Prostate gland (tissue), 2 donors: ENCODE measurements at places on chromosomes 5 and 9. TPM values are rescaled to one million over a fixed set of nuclear protein-coding genes. Genes with fewer than 3 reads are reported as not detected.

IL4 gene
- not detected for total RNA-seq

ZNF366 gene
- total RNA-seq, result 3.2 TPM

PHF24 gene
- total RNA-seq, result 111 TPM

PCDHA9 gene
- 0.51 TPM for total RNA-seq

REEP2 gene
- total RNA-seq, result 21.2 TPM

SPATA31C1 gene
- 0.97 TPM for total RNA-seq

GRCh38 chr5:170785416-170785815 is 1.9 kb downstream of the GABRP start:
- no peak for DNase-seq

- DNase-seq, result peak; percentile 3
Observed at GRCh38 chr5:396531-396961, 46.4 kb upstream of the EXOC3 start.

GRCh38 chr5:6875376-6875775 is 162.1 kb downstream of the TENT4A start:
- DNase-seq, result no peak

GRCh38 chr5:1067141-1068121 is 44.4 kb downstream of the SLC12A7 start:
- DNase-seq, result no peak

GRCh38 chr9:129840034-129840433 is 4.8 kb downstream of the USP20 start:
- DNase-seq, result no peak

DNA sequence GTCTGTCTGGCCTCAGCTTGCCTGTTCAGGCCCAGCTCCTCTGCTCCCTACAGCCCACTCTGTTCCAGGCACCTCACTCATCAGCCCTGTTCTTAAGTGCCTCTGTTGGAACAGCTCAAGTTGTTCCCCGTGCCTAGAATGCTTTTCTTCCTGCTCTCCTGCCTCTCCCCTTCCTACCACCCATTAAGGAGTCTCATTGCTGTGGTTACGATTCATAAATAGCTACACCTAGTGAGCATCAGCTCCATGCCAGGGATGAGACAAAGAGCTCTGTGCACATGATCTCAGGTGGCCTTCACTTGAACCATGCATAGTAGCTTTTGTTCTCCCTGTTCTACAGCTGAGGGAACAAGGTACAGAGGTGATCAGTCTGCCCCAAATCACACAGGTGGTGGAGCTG is 54.3 kb downstream of the PSD2 start:
- no peak for DNase-seq

GRCh38 chr5:669111-669841 is 23.9 kb downstream of the TPPP start:
- no peak for DNase-seq

- DNase-seq, result no peak
Observed at GRCh38 chr9:34035656-34036055, 13.0 kb downstream of the UBAP2 start.

DNA sequence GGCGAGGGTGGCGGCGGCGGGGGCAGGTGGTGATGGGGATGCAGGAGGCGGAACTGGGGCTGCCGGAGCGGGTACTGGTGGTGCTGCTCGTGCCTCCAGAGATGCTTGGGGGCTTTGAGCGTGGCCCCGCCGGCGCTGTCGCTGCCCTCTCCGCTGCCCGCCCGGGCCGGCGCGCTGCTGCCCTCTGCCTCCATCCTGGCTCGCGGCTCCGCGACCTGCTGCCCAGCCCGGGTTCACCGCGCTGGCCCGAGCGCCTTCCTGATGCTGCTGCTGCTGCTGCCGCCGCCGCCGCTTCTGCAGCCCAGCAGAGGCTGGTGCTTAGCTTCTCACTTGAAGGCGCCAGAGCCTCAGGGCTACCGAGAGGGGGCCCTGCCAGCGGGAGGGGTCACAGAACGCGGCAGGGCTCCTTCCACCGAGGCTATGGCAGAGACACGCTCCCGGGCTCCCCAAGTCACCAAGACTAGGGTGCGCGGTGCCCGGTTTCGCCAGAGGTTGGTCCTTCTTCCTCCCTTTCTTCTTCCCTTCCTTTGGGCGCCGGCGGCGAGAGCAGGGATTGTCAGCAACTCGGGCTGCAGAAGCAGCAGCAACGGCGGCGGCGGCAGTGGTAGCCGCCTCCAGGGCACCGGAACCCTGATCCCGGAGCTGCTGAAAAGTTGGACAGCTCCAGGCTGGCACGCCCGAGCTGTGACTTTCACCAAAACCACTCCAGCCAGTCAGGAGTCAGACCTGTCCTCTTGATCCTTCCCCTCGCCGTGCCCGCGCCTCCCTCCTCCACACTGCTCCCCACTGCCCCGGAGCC is at the start of gene PDE4D:
Gene PDE4D, minus strand, starts transcription at position 298 of the 799 bp plus-strand sequence.
- peak; percentile 54 for DNase-seq

DNA sequence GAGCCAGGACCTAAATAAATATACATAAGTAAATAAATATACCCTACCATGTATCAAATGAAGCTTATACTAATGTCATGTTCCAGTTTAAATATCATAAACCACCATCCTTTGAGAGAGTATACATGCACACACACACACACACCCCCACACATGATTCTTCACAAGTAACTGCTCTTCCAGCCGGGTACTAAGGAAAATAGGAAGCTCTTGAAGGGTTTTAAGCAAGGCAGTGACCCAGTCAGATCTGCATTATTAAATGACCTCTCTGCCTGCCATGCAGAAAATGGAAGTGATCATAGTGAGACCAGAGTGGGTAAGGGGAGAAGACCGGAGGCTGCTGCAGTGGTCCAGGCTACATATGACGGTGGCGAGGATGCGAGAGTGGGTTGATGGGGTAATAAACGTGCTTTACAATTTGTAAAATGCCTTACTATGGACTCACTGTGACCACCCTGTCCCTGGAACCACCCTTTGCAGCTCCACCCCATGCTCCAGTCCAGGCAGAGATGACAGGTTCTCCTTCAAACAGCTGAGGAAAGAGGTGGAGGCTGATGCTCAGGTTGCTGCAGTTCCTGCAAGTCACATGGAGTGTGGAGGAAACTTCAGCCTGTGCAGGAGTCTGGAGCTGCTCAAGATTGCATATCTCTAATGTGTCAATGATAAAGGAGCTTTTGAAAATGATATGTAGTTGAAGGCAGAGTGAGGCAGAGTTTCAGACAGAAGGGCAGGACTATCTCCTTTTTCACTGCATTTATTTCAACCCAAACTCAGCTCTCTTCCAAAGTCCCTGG is 38.8 kb upstream of the NDFIP1 start:
- DNase-seq, result no peak

DNA sequence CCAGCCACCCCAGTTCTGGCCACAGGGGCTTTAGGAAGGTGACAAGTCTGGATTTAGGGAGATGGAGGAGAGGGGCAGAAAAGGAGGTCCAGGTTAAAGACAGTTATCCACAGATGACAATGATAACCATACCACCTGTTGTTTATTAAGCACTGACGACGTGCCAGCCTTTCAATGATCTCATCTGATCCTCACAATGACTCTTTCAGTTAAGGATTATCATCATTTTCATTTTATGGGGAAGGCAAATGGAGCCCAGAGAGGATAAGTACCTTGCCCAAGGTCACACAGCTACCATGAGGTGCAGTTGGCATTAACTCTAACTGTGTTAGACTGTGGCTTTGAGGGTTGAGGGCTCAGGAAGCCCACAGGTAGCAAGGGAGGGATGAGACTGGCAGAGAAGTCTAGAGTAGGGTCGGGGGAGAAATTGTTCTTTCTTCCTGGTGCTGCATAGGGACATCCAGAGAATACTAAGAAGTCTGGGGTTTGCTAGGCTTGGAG is 21.5 kb upstream of the JADE2 start:
- no peak for DNase-seq

DNA sequence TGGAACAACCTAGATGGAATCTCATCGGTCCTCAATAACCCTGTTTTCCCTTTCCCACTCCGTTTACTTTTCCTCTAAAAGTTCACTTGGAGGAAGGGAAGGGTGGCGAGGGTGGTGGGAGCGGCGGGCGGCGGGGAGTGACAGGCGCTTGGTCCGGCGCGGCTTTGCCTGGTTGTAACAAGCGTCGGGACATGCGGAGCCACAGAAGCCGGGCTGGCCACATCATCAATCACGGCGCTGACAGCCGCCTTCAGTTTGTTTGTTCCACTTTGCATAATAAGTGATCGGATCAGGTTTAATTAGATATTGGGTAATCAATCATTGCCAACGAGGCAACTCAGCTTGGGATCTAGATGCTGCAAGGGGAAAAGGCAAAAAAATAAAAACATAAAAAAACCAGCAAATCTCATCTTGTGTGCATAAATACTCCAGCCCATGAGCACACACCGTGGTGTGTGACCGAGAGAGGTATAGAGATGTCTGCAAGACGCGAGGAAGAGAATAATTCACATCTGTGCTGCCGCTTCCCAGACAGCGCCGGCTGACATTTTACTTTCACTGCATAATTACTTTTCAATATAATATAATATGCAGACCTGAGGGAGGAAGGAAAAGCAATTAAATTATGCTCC is 396.2 kb upstream of the IRX4 start:
- DNase-seq, result no peak

- no peak for DNase-seq
Observed at GRCh38 chr5:86878250-86878649, 260.5 kb downstream of the COX7C start.

DNA sequence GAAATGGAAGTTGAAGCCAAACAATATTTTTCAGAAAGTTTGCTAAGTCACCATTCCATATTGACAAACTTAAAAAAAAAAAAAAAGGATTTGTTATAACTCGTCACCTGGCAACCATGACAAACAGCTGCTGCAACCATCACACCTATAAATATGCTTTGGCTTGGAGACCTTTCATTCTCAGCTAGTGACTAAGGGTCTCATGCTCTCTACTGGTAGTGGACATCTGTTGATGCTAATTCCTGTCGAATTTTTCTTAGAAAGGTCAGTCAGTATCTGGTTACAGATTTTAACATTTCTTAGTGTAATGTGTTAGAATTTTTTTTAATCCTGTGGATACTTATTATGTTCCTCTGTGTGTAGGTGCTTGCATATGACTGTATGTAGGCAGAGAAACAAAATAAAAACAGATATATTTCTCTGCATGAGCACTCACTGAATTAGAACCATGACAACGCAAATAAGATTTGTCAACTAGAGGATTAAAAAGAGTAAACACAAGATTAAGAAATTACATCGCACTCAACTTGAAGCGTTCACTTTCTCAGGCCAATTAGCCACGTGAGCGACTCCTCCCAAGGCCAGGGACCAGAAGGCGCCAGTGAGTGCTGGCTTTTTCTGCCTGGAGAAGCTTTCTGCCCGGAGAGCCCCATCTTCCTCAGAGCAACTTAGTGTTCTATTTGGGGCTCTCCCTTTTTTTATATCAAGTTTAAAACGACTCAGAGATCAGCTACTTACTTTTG is 27.0 kb upstream of the ZNF622 start:
- DNase-seq, result peak; percentile 35

DNA sequence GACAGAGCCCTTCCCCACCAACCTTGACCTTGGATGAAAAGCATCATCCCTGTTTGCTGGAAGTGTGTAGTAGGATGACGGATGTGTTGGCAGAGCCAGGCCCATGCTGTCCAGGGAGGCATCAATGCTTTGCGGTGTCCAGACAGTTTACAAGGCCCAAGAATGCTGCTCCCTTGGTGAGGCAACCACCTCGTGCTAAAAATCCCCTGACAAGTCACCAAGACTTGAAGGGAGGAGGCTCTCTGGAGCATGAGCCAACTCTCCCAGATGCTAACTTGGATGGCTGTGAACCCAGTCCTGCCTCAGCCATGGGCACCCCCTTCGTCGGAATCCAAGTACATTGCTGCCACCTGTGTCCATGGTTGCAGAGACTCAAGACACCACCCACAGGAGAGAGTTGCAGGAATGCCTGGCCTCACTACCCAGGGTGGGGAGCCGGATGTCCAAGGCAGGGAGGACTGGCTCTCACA is 9.5 kb upstream of the NKD2 start:
- DNase-seq, result no peak

- DNase-seq, result no peak
Observed at GRCh38 chr9:73118898-73119554, 32.6 kb upstream of the ANXA1 start.

DNA sequence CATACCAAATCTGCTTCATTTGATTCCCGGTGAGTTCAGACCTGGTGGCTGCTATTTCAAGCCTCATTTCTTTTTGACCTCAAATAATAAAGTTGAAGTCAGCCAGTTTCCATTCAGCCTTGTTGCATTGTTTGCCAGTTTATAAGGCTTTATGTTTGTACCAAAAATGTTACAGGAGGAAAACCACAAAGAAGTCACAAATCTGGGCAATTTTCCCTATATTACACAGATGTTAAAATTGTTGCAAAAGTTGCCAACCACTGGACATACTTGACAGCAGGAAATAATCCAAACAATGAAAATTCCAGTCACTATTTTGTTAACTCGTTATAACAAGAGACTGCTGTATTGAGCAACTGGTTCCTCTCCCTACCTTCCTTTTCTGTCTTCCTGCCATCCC is 1325.0 kb upstream of the DMAC1 start:
- DNase-seq, result no peak

DNA sequence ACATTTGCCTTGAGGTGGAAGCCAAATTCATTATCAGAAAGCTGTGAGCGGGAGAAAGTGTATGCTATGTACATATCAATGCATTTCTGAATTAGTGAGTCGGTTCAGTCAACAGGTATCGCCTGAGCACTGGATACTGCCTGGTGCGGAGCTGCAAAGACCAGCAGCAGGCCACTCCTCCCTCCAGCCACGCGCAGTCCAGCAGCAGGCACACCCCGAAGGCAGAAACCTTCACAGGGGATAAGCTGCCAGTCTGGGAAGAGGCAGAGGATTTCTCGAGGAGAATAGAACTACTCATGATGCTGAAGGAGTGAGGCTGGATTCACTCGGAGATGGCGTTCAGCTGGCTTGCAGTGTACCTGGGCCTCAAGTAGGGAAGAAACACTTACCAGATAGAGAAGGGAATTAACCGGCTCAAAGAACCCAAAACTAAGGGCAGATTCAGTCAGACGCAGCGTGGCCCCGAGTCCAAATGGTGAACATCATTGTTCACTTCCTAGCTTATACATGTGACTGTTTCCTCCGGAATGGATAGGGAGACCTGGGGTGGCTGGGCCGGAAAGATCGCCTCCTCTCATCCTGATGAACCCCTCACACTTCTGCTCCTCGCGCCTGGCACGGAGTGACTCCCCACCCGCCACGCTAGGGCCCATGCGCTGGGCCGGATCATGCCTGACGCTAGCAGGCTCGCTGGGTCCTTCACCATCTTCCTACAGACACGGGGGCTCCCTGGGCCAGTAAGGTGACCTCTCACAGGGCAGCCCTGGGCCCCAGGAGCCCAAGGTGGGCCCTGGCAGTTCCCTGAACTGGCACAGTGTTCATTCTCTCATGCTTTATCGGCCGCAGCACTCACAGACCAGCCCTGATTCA is 78.1 kb upstream of the SPATA31C2 start:
- no peak for DNase-seq

DNA sequence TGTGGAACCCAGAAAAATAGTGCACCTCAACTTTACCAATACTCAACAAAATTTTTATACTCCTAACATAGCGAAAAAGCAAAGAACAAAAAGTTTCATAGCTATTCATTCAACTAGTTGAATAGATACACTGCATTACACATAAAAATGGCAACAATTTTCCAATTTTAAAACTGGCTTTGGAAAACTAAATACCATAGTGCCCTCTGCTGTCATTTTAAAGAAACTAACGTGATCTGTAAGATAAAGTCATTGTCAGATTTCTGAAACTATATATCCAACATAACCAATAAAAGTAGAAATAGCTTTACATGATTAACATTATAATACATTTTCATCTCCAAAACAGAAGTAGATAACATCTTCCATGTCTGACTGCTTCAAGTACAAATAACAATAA is 31.6 kb downstream of the DTWD2 start:
- no peak for DNase-seq

- no peak for DNase-seq
Observed at GRCh38 chr5:24510523-24510988, 134.2 kb downstream of the CDH10 start.
